Osteoblast (primary cell): ENCODE measurements at places on chromosomes 1 and 21. TPM values are rescaled to one million over a fixed set of nuclear protein-coding genes. Genes with fewer than 3 reads are reported as not detected.

Gene ZNF695
- 0.72 and 1.2 TPM in 2 replicates for total RNA-seq

Gene KCNA3
- total RNA-seq = not detected in 2 replicates

DNA sequence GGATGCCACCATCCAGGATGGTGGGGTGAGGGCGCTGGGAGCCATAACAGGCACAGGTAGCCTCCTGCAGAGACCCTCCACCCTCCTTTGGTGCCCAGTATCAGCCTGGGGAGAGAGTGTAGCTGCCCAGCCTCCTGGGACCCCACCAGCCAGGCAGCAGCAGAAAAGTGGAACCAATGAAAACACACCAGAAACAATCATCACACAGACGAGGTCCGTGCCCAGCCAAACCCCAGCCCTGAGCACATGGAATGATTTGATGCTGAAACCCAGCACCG, 285.1 kb downstream of the PTPRU start:
- DNase-seq = no peak

Gene PCP4
- not detected in 2 replicates for total RNA-seq

- peak; percentile 91 for DNase-seq
Measured at GRCh38 chr1:37752583-37753471, 12.1 kb downstream of the EPHA10 start.

DNA sequence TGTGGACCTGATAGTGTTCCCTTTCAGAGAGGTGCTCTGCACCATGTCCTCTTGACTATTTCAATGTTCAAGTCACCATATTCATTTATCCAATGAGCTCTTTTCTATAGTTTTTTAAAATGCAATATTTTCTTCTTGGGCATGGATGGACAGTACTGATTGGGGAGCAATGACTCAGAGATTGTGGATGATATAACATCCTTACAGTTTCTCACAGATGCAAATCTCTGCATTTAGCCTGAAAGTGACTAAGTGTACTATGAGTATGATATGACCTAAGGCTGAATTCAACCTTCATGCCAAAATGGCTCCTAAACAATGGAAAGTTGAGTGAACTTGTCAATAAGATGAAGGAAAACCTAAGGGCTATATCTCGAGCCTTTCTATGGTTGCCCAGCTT, 36.5 kb downstream of the C4BPA start:
- DNase-seq = no peak

GRCh38 chr1:44571712-44572571, 102.3 kb downstream of the TMEM53 start:
- DNase-seq = peak; percentile 42

Gene MSH4
- under 0.01 and 0.29 TPM in 2 replicates for total RNA-seq

DNA sequence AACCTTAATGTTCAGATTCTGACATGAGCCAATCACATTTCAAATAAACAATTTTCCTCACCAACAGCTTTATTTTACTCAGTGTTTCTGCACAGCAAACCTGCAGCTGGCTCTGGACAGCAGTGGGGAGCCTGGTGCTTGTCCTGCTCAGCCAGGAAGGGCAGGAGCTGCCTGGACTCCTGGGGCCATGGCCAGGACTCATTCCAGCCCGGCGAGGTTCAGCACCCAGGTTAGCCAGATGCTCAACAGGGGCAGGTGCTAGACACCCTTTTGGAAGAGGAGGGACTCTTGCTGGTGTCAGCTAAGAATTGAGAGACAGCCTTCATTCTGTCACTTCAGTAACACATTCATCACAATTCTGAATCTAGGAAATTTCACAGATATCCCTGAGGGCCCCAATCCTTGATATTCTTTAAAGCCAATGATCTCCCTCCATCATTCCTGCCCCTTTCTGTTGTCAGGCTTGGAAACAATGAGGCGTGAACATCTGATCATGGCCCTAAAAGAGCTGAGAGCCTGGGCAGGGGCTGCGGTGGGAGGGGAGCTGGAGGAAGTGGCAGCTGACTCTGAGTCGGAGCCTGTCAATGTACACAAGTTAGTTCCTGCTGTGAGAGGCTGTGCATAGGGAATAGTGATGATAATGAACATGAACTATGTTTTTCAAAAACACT, 251.3 kb downstream of the SDCCAG8 start:
- DNase-seq = no peak

DNA sequence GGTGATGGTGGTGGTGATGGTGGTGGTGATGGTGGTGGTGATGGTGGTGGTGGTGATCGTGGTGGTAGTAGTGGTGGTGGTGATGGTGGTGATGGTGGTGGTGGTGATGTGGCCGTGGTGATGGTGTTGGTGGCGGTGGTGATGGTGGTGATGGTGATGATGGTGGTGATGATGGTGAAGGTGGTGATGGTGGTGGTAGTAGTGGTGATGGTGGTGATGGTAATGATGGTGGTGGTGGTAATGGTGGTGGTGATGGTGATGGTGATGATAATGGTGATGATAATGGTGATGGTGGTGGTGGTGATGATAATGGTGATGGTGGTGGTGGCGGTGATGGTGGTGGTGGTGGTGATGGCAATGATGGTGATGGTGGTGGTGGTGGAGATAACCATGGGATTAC, 6.8 kb upstream of the COL6A2 start:
- DNase-seq = no peak

DNA sequence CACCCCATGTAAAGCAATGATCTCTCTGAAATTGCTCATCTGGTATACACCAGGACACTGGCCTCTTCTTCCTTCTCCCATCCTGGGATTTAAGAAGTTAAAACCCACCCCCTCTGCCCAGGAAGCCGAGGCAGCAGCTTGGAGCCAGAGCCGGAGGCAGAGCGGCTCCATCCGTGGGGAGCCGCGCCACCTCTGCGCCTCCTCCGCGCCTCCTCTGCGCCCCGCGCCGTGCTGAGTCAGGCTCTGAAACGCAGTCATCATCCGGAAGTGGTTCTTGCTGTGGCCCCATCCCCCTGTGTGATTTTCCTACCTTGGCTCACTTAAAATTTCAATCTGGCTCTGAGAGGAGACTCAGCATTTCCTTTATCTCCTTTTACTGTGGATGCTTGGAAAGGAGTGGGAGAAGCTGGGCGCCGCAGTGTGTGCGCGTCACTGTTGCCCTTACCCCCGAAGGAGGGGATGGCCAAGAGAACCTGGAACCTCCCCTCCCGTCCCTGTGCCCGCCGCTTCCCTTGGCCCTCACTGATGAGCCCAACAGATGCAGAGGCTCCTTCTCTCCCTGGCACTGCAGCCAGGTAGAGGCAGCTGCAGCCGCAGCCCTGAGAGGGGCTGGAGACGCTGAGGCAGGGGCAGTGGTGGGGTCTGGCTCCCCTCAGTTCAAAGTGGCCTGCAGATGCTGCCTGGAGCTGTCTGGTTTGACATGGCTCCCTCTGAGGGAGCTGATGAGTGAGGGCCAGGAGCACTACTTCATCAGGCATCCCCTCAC, 15.3 kb upstream of the NPHP4 start:
- peak; percentile 93 for DNase-seq

GRCh38 chr1:215358356-215358755, 208.7 kb upstream of the KCTD3 start:
- no peak for DNase-seq

Gene NHLH2
- not detected in 2 replicates for total RNA-seq

Gene DLGAP3
- under 0.01 TPM in 1 of 2 replicates, not detected in the other for total RNA-seq

DNA sequence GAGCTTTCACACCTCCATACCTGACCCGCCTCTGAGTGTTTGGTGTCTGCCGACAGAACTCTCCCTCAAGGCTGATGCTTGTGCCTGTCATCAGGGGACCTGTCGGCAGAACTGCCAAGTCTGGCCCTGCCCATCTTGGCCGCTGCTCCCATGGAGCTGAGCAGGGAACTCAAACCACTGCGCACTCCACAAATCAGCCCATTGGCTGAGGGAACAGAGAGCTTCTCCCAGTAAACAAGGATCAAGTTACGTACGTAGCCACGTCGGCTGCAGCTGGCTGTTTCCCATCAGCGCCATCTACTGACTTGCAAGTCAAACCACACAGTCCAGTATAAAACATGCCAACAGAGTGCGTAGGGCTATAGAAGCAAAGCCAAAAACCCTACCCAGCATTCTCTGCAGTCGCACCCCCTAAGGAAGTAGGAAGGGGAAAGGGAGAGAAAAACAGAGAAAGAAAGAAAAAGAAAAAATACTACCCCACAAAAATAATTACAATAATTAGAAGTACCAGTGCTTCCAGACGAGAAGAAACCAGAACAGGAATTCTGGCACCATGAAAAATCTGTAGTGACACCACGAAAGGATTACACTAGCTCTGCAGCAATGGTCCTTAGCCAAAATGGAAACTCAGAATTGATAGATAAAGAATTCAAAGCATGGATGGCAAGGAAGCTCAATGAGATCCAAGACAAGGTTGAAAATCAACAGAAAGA, 13.1 kb downstream of the KRTAP13-1 start:
- peak; percentile 25 for DNase-seq

DNA sequence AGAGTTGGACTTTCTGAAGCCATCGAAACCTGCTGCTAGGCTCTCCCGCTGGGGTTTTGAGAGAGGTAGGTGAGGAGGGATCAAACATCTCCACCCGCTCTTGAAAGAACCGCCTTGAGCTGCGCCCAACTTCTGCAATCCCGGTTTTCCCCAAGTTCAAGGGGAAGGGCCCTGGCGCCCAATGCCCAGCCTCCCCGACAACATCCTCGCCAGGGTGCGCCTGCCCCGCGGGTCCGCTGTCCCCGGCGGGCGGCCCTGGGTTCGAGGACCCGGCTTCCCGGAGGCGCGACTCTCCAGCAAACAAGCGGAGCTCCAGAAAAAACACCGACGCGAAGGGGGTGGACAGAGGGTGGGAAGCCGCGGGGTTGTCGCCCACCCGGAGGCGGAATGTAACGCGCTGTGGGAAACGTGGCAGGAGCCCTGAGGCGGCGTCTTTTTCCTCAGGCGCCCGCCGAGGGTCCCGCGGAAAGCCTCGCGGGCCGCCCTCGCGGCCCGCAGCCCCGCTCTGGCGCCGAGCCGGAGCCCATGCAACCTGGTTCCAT, 607 bp downstream of the BTG3 start:
- peak; percentile 84 for DNase-seq

- DNase-seq = no peak
Measured at GRCh38 chr1:59680044-59680443, 134.7 kb upstream of the HOOK1 start.

GRCh38 chr1:117826540-117827078, 102.8 kb downstream of the GDAP2 start:
- no peak for DNase-seq

- DNase-seq = no peak
Measured at GRCh38 chr1:56524263-56524662, 55.1 kb downstream of the PLPP3 start.

GRCh38 chr1:53111073-53111556, 31.3 kb downstream of the SLC1A7 start:
- DNase-seq = peak; percentile 81

Gene ITLN1
- total RNA-seq = not detected in 2 replicates

Gene LCA5L
- 2.2 and 2.9 TPM in 2 replicates for total RNA-seq

DNA sequence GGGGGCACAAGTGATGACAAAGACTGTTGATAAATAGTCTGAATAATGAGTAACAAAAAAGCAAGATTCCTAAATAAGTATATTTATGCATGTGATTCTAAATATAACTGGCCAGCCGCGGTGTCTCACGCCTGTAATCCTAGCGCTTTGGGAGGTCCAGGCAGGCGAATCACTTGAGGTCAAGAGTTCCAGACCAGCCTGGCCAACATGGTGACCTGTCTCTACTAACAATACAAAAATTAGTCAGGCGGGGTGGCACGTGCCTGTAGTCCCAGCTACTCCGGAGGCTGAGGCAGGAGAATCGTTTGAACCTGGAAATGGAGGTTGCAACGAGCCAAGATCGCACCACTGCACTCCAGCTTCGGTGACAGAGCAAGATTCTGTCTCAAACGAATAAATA, 161.5 kb downstream of the TOMM20 start:
- DNase-seq = no peak

DNA sequence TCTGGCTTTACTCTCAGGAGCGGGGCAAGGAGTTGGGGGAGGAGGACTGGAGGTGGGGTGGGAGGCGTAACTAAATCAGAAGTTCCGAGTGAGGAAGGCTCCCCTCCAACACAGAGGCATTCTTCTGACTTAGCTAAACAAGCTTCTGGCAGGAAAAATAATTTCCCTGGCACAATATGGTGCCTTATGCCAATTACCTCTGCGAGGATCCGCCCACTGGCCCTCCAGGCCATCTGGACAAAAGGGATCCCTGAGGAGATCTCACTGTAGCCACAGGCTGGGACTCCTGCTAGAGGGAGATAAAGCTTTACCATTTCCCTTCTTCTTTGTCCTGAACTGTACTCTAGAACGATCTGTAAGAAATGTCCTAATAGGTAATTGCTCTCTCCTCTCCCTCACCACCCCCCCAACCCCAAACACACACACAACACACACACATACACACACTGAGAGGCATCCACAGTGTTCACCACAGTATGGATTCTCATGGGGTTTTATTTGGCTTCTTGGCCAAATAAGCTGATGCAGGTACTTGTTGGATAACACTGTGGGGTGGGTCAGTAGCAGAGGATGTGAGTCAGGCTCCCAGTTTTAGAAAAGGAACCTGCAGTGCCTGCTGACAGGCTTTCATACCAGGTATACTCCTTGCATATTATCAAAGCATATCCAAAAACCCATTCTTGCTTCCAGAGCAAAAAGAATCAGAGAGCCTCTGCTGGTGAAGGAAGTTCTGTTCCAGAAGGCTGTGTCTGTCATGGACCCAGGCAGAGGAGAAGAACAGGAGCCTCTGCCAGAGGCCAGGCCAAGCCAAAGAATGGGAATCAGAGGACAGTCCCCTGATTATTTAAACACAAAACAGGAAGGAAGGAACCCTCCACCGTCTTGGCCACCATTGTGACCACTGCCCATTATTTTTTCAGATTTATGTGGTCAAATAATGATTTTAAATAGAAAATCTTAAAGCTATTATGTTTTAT, 169.1 kb downstream of the C1orf21 start:
- no peak for DNase-seq

GRCh38 chr21:25528515-25528914, 78.8 kb downstream of the MRPL39 start:
- DNase-seq = no peak

GRCh38 chr1:13807209-13807608, 107.2 kb downstream of the PRDM2 start:
- DNase-seq = peak; percentile 96

- peak; percentile 65 for DNase-seq
Measured at GRCh38 chr21:33374450-33375096, 28.6 kb upstream of the IFNGR2 start.

Gene FAM163A
- not detected in 2 replicates for total RNA-seq

DNA sequence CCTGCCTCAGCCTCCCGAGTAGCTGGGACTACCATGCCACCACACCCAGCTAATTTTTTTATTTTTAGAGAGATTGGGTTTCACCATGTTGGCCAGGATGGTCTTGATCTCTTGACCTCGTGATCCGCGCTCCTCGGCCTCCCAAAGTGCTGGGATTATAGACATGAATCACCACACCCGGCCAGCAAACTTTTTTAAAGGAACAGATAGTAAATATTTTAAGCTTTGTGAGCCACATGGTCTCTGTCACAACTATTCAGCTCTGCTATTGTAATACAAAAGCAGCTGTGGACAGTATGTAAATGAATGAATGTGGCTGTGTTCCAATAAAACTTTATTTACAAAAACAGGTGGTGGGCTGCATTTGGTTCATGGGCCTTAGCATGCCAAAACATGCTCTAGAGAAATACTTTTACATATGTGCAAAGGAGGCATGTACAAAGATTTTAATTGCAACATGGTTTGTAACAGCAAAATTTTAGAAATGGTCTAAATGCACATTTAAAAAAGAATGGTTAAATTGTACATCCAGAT, 47.0 kb downstream of the CDCP2 start:
- DNase-seq = no peak
